ENCODE measurements at places on chromosomes 3 and 15. TPM values are rescaled to one million over a fixed set of nuclear protein-coding genes. Genes with fewer than 3 reads are reported as not detected.

The MITF gene
- total RNA-seq = 114 TPM

The SERPINI1 gene
- 2.1 TPM for total RNA-seq

The KLHDC8B gene
- total RNA-seq = 24.6 TPM

The ADGRG7 gene
- total RNA-seq = 0.58 TPM

The NDN gene
- 12.1 TPM for total RNA-seq

The REC114 gene
- not detected for total RNA-seq

The SYNPR gene
- total RNA-seq = not detected

The SPESP1 gene
- total RNA-seq = 3.6 TPM

The ACTC1 gene
- total RNA-seq = 61.6 TPM

The STXBP5L gene
- not detected for total RNA-seq

The RBMS3 gene
- total RNA-seq = 26.0 TPM

- DNase-seq = no peak
These were observed 13.6 kb downstream of the LACTB start for GRCh38 chr15:63135281-63135680.

DNA sequence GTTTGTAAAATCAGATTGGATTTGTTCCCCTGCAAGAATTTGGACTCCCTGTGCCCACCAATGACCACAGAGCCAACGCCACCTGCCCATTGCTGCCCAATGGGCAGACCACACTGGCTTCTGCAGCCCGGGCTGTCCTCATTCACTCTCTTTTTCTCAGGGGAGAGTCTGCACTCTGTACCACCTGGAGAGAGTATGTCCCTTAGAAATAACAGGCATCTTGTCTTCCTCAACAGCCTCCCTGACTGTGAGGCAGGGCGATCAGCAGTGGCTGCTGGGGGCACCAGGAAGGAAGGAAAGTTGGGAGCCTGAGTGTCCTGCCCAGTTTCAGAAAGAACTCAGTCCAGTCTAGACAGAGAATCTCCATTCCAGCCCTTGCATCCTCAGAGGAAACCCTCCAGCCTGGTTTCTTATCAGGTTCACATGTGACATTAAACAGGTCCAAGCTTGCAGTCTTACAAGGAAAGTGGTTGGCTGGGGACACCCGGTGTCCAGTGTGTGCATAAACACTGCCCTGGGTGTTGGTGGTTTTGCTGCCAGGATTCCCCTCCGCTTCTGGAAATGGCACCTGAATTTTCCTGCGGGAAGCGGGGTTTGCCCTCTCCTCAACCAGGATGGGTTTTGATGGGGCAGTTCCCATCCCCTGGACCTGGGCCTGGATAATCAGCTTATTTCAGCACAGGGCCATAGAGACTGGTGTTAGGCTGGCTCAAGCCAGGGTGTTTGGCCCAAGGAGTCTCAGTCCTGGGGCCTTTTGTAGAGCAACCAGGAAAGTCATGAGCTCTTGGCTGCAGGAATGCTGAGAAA is 37.2 kb downstream of the SSUH2 start:
- DNase-seq = peak; percentile 66

DNA sequence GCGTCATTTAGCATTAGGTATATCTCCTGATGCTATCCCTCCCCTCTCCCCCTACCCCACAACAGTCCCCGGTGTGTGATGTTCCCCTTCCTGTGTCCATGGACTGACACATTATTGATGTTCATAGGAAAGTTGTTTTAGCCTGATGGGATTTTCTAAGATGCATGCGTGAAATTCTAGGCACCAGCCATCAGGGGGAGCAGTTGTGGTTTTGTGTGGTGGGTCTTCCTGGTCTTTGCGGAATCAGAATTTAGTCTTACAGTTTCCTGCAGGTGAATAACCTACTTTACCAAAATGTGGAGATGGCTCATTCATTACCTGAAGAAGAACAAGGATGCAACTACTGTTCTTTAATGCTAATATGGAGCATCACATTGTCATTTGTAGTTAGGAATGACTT is 455.0 kb upstream of the THBS1 start:
- DNase-seq = no peak

GRCh38 chr3:36312351-36312750 is 68.0 kb upstream of the STAC start:
- DNase-seq = no peak

- no peak for DNase-seq
These were observed 182.3 kb downstream of the ADAMTS17 start for GRCh38 chr15:100159436-100159835.

DNA sequence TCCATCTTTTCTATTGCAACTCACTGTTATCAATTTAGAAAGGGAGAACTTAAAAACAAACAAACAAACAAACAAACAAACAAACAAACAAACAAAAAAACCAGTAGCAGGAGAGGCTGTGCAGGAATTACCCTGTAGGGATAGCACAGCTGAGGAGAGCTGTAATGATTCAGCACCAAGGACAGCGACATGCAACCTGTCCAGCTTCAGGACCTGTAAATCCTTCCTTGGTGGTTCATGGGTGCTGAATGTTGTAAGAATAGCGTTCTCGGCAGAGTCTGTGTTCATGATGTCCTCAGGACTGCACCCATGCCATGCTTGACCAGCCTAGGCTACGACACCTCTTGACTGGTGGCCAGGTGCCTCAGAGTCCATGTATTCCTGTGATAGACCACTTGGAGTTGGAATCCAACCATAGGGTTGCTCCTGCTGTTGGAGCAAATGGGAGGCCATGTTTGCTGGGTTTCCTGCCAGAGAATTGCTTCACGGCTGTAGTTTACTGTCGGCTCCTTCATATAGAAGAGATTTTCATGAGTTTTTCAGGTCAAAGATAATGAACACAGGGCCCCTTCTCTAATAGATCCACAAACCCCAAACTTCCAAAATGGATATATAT is 65.9 kb downstream of the CACNA2D3 start:
- DNase-seq = peak; percentile 16

DNA sequence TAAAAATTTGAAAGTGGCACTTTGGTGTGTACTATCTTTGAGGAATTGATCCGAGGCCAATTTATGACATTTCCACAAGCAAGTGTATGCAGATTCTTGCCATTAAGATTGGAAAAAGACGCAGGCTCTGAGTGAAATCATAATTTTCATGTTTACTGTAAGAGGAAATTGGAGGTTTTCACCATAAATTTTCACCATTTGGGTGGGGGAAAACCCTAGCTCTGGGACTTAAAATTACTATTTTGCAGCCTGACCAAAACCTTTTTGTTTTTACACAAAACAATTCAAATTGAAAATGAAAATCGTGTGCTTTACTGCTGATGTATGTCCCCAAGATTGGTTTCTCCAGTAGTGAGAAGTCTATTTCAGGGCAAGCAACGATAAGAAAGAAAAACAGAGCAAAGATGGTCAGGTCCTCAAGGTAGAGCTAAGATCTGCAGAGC is 282.6 kb downstream of the FOXP1 start:
- no peak for DNase-seq

DNA sequence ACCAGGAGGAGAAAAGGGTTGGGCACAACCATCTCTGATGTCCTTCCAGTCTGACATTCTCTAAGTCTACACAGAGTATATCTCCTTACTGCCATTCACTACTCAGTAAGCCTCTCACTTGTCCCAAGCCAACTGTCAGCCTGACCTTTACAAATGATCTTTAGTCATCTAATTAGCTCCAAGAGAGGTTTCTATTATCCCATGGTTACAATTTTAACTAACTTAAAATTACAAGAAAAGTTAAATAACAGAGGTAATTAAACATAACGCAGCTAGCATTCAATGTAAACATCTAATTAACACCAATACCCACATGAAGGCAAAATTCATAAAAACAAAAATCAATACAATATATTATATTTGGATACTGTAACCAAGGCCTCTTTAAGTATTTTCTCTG is 126.9 kb downstream of the LSAMP start:
- no peak for DNase-seq

GRCh38 chr15:65329288-65329983 is 25.0 kb downstream of the RNU5B-1 start:
- no peak for DNase-seq

GRCh38 chr3:167228135-167228534 is 152.0 kb downstream of the ZBBX start:
- DNase-seq = no peak

DNA sequence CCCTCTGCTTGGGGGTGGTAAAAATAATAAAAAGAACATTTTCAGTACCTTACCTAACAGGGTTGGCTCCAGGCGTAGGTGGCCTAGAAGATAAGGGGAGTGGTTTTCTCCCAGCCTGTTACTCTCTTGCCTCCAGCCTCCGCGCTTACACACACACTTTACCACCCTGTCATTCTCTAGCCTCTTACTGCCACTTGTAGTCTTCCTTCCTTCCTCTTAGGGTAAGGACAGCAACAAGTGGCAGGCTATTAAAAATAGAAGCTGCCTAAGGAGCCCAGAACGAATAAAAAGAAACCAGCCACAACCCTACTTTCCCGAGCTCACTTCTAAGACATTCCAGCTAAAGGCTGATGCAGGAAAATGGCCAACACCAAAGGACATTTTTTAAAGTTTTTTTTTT is 9.6 kb upstream of the LIPH start:
- DNase-seq = no peak
